Midbrain (tissue), 1 donor: ENCODE measurements at places on chromosomes 7 and 10.

DNA sequence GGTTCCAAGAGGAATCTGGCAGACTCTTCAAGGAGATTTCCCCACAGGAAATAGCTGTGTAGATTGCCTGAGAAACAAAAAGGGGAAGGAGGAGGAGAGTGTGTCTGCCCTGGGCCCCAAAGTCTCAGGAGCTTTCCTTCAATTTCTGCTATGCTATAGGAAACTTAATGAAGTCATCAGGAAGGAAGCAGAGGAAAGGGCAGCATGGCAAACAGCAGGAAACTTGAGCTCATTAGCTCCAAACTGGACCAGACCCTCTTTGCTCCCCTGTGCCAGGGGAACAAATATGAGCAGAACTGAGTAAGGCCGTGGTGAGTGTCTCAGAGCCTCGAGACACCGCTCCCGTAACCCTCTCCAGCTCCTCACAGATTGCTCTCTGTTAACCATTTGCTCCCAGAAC, 4.8 kb upstream of the KCNIP2 start:
- no peak for DNase-seq

- DNase-seq: no peak
These were observed 220.8 kb downstream of the PHF14 start for GRCh38 chr7:11194492-11194891.

GRCh38 chr10:70779088-70779487, 6.1 kb downstream of the TBATA start:
- peak; percentile 26 for DNase-seq

DNA sequence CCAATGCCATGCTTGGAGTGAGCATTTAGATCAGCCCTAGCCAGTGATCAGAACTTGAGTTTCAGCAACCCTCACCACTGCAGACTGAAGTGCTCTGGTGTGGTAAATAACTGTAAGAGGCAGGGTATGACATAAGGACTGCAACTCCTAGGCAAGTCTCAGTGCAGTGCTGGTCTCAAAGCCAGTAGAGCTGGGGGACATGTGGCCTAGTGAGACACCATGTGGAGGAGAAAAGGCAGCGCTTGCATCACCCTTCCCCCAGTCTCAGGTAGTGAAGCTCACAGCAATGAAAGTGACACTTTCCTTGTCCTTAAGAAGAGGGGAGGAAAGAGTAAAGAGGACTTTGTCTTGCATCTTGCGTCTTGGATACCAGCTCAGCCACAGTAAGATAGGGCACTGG, 386.8 kb upstream of the POT1 start:
- DNase-seq: peak; percentile 25

- peak; percentile 60 for DNase-seq
These were observed 1.7 kb downstream of the KLF6 start for GRCh38 chr10:3783316-3783681.
